Diencephalon (tissue), 1 donor: ENCODE measurements at places on chromosomes 1 and 21. TPM values are rescaled to one million over a fixed set of nuclear protein-coding genes. Genes with fewer than 3 reads are reported as not detected.

SPRR1A gene
- not detected for total RNA-seq

OR6F1 gene
- total RNA-seq = not detected

AJAP1 gene
- total RNA-seq = 25.4 TPM

AMY2A gene
- total RNA-seq = not detected

MASP2 gene
- not detected for total RNA-seq

KIF21B gene
- total RNA-seq = 155 TPM
